ENCODE measurements at places on chromosomes 7 and 10.

DNA sequence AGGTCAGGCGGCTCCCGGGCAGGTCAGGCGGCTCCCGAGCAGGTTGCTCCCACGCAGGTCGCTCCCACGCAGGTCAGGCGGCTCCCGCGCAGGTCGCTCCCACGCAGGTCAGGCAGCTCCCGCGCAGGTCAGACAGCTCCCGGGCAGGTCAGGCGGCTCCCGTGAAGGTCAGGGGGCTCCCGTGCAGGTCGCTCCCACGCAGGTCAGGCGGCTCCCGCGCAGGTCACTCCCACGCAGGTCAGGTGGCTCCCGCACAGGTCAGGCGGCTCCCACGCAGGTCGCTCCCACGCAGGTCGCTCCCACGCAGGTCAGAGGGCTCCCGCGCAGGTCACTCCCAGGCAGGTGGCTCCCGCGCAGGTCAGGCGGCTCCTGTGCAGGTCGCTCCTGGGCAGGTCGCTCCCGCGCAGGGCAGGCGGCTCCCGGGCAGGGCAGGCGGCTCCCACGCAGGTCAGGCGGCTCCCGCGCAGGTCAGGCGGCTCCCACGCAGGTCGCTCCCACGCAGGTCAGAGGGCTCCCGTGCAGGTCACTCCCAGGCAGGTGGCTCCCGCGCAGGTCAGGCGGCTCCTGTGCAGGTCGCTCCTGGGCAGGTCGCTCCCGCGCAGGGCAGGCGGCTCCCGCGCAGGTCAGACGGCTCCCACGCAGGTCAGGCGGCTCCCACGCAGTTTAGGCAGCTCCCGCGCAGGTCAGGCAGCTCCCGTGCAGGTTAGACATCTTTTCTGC, 30.7 kb downstream of the PTPRN2 start:
- no peak for DNase-seq

DNA sequence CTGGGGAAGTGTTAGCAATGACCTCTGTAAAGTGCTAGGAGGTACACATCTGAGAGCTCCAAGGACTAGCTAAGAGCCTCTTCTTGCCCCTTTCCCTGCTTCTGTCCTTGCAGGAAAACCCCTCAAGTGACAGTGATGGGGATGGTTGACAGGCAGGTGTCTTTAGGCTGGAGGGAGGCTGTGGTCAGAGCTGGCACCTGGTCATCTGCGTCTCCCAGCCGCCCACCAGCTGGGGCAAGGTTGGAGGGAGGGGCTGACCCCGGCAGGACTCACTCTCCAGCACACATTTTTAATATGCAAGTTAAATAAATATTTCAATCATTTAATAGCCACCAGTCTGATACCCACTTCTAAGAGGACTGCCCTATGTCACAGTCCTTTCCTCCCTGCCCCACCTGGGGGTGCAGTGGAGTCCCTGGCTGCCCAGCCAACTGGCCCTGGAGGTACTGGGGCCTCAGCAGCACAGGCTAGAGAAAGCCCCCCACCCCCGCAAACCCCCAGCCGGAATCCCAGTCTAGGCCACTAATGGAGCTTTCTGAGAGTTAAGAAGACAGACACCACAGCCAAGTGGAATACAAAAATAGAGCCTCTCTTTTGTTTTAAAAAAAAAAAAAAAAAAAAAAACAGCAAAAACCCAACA, 6.3 kb downstream of the FGF8 start:
- DNase-seq, result no peak

- no peak for DNase-seq
These were observed 201.0 kb upstream of the PTN start for GRCh38 chr7:137544453-137545058.

- DNase-seq, result no peak
These were observed 1531.1 kb upstream of the LRRTM3 start for GRCh38 chr10:65394502-65395297.

GRCh38 chr7:121272676-121273075, 56.1 kb upstream of the WNT16 start:
- no peak for DNase-seq

GRCh38 chr10:370449-370825, 235.2 kb downstream of the ZMYND11 start:
- no peak for DNase-seq

DNA sequence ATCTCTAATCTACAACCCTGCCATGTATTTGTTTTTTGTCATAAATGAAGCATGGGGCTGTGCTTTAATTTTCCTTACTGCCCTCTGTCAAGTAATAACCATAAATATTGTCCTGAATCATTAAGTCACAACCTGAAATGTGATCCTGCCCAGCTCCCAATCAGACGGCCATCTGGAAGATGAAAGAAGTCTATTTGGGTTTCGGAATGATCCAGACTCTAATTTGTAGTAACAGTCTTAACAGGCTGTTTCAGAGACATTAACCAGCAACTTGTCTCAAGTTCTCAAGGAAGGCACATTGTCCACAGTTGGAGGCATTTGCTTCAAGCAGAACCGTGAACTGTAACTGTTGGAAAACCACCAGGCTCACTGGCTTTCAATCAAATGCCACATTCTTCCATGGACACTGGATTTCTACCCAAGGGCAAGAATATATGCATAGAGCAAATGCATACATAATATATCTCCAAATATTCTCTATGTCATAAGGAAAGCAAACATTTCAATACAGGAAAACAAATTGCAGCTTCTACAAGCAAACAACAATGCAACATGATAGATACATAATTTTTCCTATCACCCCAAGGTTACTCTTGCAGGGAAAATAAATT, 405.2 kb upstream of the NPVF start:
- no peak for DNase-seq

- peak; percentile 69 for DNase-seq
These were observed 41.6 kb downstream of the SLC39A12 start for GRCh38 chr10:17993361-17993760.

GRCh38 chr10:70362328-70362727, 20.1 kb downstream of the LRRC20 start:
- DNase-seq, result no peak

GRCh38 chr10:105073999-105074398, 432.9 kb downstream of the SORCS3 start:
- no peak for DNase-seq

DNA sequence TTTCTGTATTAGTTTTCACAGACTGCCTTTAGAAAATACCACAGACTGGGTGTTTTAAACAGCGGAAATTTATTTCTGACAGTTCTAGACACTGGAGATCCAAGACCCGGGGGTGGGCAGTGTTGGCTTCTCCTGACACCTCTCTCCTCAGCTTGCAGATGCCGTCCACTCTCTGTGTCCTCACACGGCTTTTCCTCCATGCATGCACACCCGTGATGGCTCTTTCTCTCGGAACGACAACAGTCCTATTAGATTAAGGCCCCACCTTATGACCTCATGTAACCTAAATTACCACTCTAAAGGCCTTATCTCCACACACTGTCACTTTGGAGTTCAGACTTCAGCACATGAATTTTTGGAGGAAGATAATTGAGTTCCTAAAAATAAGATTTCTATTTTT, 142.9 kb upstream of the VWC2 start:
- DNase-seq, result no peak

All from EL (cell line).